ENCODE measurements at places on chromosomes 3 and 15.

DNA sequence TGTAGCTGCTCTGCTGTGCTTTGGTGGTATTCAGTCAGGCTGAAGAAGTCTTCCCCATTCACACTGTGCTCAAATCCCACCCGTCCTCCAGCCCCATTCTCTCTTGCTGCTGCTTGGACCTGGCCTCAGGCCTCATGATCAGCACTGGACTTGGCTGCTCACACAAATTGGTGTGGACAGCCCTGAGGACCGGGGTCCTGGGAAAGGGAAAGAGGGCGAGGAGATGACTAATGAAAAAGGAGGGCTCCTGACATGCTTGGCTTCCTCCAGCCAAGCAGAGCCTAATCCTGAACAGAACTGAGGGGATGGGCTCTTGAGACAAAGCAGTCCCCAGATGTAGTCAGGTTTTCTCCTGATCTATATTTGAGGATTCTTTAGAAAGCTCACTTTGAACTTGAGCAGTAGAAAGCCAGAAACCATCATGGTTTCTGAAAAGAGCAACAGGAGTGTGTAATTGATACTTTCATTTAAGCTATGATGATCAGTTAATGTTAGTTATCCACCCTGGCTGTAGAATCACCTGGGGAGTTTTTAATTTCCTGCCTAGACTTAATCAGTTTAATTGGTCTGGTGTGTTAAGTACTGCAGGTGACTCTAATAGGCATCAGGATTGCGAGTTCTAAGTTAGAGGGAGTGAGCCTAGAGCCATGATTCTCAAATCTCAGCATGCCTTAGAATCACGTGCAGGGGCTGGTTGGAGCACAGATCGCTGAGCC is 79.4 kb upstream of the THBS1 start:
- DNase-seq, result no peak

- DNase-seq, result no peak
Observed at GRCh38 chr3:86410587-86410986, 580.4 kb downstream of the VGLL3 start.

DNA sequence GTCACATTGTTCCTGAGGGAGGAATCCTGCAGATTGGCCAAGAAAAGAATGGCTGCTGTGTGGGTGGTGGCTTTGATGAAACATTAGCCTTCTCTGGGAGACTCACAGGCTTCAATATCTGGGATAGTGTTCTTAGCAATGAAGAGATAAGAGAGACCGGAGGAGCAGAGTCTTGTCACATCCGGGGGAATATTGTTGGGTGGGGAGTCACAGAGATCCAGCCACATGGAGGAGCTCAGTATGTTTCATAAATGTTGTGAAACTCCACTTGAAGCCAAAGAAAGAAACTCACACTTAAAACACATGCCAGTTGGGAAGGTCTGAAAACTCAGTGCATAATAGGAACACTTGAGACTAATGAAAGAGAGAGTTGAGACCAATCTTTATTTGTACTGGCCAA is 6.1 kb downstream of the PTX3 start:
- no peak for DNase-seq

DNA sequence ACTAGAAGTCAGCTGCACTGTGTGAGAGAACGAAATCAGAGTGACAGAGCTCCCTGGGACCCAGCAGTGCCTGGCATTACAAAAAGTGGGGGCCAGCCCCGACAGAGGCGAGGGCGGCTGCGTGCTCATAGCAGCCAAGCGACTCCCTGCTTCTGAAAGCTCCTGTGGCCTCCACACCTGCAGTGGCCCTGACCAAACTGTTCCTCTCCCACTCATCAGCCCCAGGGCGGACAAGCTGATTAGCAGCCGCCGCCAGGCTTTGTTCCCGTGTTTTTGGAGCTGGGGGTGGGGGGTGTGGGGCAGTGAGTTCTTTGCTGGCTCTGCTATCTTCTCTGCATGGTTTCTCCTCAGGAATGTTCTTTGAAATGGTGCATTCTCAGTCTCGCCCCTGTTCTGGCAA is 58.1 kb downstream of the DGKG start:
- no peak for DNase-seq

DNA sequence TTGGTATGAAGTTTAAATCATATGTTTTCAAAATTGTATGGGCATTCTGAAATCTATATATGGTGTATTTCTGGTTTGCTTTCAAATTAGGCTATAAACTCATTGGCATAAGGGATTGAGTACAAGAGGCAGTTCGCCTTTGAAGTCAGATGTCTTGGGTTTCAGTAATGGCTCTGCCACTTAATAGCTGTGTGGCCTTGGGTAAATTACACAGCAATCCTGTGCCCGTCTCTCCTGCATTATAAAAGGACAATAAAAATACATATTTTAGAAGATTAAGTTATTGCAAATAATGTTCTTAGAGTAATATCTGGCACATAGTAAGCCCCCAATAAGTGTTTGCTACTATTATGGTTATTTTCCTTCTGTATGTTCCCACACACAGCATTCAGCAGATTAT is 20.4 kb upstream of the STRIT1 start:
- DNase-seq, result no peak

- DNase-seq, result no peak
Observed at GRCh38 chr3:73080216-73080966, 18.9 kb downstream of the EBLN2 start.

DNA sequence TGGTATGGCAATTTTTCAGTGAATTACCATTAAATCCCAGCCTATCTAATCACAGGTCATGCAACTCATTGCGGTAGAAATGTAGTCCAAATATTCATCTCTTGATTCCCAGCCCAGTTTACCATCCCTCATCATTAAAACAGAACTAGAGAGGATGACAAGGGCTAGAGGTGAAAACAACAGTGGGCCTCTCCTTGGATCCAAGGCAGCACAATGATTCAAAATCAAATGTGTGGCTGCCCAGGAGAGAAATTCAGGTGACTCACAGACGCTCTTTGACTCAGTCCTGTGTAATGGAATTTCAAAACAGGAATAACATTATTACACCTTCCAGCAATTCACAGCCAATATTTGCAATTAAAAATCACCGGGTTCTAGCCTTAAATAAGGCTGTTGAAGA is 246.5 kb downstream of the TBL1XR1 start:
- peak; percentile 12 for DNase-seq

DNA sequence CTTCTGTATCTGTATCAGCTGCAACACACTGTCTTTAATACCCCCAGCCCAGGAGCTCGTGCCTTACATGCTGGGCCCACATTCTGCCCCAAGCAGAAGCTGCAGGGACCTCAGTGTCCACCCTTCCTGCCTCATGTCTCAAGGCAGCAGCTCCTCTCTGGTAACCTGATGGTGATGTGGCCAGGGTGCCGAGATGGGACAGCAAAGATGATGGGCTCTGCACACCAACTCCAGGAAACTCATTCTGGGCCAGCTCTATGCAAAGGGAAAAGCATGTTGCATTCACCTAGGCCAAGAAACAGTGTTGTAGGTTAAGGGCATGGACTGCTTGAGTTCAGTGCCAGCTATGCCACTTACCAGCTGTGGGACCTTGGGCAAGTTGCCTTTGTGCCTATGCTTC is 79.5 kb upstream of the PRR23C start:
- no peak for DNase-seq

DNA sequence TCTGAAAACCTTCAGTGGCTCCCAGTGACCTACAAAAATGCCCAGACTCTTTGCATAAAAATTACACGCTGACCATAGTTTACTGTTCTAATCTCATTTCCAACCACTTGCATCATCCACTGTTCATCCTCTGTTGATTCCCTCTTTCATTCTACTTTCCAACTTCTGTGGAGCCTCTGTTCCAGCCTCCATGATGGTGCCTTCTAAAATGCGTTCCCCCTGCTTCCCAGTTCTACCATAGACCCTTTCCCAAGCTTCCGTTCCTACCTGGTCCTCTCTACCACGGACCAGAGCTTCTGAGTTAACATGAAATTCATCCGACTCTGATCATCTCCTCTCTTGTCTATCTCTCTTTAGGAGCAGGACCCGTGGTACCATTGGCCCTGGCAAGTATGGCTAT is 127.0 kb downstream of the THSD4 start:
- DNase-seq, result no peak

- no peak for DNase-seq
Observed at GRCh38 chr3:107239703-107240102, 137.5 kb upstream of the CCDC54 start.

- no peak for DNase-seq
Observed at GRCh38 chr3:33936921-33937525, 138.6 kb downstream of the PDCD6IP start.

GRCh38 chr15:57143511-57144078 is 225.2 kb downstream of the TCF12 start:
- no peak for DNase-seq

- peak; percentile 10 for DNase-seq
Observed at GRCh38 chr3:136728918-136729317, 23.3 kb downstream of the STAG1 start.

GRCh38 chr15:68481321-68481720 is 49.4 kb upstream of the ITGA11 start:
- DNase-seq, result no peak

All from T1000 (cell line).